ENCODE measurements at places on chromosomes 16 and 17.

GRCh38 chr17:31433811-31434726 is 42.6 kb downstream of the RAB11FIP4 start:
- DNase-seq, result no peak

GRCh38 chr17:81397314-81398175 is 2.3 kb downstream of the BAHCC1 start:
- DNase-seq, result no peak

DNA sequence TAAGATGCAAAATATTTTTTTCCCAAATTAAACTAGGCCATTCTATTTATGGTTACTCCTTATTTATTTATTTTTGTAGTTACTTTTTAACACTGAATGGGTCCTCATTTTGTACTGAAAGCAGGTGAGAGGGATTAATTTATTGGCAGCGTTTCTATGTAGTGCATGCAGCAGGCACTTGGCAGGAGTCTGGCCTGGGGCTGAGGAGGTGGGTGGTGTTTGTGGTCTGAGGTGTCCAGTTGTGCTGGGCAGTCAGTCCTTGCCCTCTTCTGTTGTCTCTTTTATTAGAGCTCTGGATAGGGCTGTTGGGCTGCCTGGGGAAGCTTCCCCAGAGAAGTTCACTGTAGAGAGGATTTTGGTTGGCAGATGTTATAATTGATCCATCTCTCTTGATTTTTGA is 12.7 kb downstream of the SEC14L1 start:
- no peak for DNase-seq

DNA sequence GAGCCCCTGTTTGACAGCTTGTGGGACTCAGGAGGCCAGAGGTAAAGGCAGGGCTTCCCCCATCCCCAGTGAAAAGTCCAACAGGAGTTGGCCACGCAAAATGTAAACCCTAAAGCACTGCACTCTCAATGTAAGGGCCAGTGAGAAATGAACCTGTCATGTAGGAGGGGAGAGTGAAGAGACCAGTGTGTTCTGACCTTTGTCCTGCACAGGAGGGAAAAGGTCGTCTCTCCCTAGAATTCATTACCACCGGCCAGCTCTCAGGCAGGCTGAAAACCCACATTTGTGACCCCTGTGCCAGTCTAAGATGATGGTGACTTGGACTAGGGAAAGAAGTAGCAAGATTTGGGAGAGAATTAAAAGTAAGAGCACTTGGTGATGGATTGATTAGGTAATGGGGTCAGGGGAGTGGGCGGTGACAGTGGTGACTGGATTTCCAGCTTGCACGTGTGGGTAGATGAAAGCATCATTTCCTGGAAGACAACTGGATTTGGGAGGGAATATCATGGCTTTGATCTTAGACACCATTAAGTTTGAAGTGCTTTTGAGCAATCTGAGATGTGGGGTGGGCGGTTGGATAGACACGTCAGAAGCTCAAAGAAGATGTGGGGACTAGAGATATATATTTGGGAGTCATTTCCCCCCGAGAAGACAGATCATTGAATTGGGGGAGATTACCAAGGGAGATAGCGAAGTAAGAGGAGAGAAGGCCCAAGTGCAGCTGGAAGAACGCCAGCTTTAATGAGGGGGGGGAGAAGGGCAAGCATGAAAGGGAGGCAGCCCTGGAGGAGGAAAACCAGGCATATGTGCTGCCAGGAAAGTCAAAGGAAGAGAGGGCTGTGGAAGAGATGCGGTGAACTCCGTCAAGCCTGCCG is 119.5 kb downstream of the NTN1 start:
- DNase-seq, result no peak

- DNase-seq, result no peak
Observed at GRCh38 chr17:80604009-80604669, 59.5 kb downstream of the RPTOR start.

- DNase-seq, result peak; percentile 82
Observed at GRCh38 chr16:31477220-31478216, 5.4 kb upstream of the SLC5A2 start.

DNA sequence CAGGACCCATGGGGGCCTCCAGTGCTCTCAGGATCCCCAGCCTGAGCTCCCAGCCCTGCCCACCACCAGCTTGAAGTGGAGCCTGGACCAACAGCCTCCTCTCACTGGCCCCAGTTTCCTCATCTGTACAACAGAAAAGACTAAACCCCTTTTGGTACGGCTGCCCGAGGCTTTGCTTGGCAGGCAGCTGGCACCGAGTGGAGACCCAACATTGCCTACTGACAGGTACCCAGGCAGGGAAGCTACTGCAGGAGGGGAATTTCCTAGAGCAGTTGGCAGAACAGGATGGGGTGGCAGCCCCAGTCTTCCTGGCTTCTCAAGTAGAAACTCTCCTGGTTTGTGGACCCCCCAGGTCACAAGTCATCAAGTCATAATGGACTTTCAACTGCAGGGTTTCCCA is 14.2 kb downstream of the SREBF1 start:
- DNase-seq, result no peak

DNA sequence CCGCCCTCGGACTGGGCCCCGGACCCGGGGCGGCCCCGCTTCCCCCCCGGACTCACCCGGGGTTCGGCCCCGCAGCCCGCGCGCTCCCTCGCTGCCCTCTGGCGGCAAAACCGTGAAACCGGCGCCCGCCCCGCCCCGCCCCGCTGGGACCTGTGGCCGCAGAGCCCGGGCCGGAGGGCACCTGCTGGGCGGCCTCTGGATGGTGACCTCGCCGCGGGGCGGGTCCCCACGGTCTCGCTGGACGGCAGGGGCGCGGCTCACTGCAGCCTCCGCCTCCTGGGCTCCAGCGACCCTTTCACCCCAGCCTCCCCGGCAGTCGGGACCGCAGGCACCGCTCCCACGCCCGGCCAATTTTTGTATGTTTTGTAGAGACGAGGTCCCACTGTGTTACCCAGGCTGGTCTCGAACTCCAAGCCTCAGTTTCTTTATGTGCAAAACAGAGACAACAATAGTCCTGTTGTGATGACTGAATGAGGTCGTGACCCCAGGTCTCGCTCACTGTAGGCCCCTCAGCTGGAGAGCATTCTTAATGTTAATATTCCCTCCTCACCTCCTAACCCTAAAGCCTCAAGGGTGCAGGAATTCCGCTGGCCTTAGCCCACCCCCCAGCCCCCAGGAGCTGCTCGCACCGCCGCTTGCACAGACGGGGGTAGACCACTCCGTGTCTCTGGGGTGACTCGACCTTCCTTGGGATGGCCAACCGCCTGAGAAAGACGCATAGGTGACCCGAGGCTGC is 33.7 kb upstream of the RPH3AL start:
- peak; percentile 90 for DNase-seq

- no peak for DNase-seq
Observed at GRCh38 chr16:68851601-68852000, 8.3 kb downstream of the TANGO6 start.

DNA sequence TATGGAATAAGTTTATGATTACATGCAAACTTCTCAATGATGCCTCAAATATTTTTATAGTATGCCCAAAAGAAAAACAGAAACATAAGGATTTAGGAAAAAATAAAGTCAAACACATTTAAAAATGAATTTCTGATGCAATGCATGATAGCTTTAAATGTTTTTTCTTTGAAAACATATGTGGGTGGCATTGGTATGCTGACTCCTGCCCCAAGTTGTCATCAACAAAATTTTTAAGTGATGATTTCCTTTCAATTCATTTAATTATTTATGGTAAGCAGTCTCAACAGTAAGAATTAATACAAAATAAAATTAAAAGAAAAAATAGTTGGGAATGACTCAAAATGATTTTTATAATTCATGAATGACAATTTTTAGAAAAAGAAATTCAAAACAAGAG is 104.9 kb downstream of the CEP112 start:
- no peak for DNase-seq

DNA sequence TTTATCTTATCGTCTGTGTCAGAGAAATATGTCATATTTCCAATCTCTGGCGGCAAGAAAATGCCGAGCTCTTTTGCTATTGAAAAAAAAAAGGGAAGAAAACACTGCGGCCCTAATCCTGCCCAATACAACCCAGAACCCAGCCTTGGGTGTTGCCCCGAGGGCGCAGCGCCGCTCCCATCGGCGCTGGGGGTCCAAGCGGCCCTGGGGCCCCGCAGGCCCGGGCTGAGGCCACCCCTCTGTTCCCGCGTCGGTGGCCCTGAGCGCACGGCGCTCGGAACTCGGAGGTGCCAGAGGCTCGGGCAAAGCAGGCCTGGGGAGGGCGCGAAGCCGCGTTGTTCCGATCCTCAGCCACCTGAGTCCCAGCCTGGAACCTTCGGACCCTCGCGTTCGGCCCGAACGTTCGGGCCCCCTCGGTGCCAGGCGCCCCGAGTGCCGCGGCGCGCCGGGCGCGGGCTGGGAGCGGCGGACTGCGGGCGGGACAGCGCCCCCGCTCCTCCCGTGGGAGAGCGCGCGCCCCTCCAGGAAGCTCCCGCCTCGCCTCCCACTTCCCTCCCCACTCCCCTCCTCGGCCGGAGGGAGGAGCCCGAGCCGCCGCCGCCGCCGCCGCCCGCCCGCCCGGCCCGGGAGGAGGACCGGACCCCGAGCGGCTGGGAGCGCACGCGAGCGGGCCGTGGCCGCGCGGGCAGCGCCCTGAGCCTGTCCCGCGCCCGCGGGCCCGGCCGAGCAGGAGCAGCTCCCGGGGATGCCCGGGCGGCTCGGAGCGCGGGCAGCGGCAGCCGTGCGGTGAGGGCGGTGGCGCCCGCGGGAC is at the start of gene CPNE2:
TSS of gene CPNE2 (plus strand) at position 609 of the 811 bp plus-strand sequence. CDS start 18,160 bp downstream, outside the sequence.
- DNase-seq, result no peak

DNA sequence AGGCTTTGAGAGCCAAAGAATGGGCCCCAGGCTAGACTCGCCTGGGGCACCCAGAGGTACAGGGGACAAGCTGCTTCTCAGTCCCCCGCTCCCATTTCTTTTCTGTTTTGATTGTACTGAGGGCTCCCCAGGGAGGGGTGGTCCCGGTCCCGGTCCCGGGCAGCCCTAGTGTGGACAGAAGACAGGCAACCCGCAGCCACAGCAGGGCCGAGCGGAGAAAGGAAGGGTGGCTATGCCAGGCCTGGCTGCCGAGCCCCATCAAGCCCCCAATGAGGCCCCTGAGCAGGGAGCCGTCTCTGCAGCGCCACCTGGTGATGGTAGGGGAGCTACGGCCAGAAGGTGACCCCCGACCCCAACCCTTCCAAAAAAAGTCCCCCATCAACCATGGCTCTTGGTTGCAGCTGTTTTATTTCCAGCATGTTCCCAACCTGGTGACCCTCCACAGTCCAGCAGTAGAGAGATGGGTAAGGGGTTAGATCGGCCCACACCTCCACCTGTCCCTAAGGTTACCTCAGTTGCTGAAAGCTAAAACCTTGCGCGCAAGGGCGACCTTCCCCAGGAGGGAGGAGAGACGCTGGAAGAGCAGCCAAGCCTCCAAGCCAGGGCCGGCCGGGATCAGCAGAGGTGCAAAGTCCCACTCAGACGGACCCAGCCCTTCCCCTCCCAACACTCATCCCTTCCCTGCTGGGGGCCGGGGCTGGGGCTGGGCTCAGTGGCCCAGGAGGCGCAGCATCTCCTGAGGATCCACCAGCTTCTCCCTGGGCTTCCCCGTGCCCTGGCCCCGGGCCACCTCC is 2.6 kb upstream of the GRIN2C start:
- peak; percentile 91 for DNase-seq

DNA sequence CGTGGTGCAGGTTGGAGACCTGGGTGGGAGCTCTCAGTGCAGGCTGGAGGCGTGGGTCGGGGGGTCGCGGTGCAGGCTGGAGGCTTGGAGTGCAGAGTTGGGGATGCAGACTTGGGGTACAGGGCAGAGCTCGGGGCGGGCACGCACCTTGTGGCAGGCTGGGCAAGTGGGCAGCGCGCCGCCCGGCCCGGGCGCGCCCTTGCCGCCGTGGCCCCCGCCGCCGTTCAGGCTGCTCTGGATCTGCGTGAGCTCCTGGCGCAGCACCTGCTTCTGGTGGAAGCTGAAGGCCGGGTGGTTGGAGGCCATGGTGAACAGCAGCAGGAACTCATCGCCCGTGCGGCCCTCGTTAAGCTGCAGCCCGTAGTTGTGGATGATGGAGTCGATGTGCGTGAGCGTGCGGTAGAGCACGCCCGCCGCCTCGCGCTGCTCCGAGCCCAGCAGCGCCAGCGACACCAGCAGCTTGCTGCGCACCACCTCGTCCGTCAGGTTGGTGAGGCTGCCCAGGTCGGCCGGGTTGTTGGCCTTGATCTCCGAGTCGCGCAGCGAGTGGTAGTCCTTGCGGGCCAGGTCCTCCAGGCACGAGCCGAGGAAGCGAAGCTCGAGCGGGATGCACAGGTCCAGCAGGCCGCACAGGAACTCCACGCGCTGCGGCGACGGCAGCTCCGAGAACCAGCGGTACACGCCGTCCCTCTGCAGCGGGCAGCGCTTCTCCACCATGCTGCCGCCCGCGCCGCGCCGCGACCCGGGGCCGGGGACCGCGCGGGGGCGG is 1.1 kb downstream of the ZCCHC14 start:
- DNase-seq, result peak; percentile 70

DNA sequence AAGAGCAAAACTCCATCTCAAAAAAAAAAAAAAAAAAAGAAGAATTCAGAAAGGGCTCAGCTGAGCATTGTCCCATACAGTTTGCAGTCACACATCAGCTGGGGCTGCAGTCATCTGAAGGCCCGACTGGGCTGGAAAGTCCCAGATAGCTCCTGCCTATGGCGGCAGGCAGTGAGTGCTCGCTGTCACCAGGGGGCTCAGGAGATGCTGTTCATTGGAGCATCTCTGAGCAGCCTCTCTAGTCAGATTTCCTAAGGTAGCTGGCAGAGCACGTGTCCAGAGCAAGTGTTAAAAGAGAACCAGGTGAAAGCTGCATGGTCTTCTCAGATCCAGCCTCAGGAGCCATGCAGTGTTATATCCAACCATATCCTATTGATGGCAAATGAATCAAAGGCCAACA is 75.8 kb downstream of the WSCD1 start:
- no peak for DNase-seq

GRCh38 chr17:39617446-39618245 is 9.1 kb upstream of the PPP1R1B start:
- DNase-seq, result peak; percentile 75

- no peak for DNase-seq
Observed at GRCh38 chr17:82100502-82101298, 2.7 kb upstream of the FASN start.

DNA sequence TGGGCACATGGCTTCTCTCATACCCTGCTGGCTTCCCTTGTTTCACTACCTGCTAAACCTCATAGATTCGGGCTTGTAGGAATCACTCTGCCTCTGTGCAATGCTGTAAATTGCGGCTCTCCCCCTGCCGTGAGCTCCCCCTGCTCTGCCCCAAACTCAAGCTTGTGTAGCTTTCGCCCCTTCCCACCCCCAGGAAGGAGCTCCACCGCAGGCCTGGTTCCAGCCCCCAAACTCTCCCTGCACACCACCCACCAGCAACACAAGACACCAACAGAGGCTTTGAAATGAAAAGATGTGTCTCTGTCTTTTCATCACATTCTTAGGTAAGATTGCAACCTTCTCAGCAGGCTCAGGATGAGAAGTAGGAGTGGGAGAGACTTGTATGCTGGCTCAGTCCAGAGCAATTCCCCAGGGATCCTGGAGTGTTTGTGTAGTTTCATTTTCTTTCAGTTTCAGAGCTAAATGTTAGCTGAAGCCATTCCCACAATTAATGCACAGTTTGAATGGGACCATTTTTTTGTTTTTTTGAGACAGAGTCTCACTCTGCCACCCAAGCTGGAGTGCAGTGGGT is 14.2 kb downstream of the CX3CL1 start:
- no peak for DNase-seq
